ENCODE measurements at places on chromosomes 11 and 22.

DNA sequence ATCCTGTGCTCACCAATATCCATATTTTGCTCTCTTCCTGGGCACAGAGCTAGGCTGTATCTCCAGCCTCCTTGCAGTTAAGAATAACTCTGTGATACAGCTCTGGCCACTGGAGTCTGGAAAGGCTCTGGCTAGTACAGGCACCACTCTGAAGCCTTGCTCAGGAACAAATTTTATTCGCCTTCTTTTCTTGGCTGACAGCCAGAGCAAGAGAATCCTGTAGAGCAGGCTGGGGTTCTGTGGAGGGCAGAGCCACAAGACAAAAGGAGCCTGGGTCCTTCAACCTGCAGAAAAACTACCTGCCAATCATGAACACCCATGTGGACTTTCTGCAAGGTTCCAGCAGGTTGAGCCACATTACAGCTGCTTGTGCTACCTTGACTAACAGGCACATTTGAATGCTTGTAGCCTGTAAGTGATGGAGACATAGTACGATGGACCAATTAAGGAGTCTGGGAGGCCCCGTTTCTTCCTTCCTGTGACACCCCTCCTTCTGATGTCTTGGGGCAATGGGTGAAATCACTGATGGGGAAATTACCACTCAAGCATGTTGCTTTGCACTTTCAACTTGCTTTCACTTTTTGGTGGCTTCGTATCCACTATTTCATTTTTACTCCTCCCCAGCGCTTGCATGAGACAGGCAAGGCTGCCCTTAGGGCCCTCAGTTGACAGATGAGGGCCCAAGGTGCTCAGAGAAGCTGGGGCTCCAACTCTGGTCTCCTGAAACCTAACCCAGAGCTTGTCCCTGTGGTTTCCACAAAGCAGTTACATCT is 267.2 kb upstream of the SYN3 start:
- DNase-seq = no peak

- DNase-seq = no peak
These were observed 27.8 kb upstream of the AMOTL1 start for GRCh38 chr11:94740083-94741021.

DNA sequence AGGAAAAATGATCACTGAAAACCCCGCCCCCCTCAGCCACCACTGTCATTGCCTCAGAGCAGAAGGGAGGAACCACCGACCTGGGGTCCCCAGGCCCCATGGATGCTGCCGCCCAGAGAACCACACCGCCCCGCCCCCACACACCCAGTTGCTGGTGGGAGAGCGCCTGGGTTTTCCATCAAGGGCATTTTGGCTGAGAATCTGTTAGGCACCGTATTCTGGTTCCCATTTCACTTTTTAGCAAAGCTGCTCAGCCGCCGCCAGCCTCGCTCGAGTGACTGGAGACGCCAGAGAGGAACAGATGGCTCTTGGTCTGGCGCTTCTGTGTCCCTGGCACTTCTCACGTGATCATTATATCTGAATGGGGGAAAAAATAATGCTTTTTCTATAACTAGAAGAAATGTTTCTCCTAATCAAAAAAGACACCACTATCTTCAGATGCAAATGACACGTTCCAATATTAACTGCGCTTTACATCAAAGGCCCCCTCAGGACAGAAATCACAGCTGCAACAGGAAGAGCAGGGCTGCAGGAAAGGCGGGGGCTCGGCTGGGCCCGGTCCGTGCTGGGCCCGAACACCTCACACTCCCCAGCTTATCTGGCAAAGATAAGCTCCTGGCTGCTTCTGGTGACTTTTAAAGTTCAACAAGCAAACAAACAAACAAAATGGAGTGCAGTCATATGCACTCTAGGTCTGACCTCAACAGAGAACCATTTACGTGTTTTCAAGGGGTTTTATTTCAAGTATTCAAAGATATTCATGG is 149.8 kb downstream of the MPPED1 start:
- no peak for DNase-seq

DNA sequence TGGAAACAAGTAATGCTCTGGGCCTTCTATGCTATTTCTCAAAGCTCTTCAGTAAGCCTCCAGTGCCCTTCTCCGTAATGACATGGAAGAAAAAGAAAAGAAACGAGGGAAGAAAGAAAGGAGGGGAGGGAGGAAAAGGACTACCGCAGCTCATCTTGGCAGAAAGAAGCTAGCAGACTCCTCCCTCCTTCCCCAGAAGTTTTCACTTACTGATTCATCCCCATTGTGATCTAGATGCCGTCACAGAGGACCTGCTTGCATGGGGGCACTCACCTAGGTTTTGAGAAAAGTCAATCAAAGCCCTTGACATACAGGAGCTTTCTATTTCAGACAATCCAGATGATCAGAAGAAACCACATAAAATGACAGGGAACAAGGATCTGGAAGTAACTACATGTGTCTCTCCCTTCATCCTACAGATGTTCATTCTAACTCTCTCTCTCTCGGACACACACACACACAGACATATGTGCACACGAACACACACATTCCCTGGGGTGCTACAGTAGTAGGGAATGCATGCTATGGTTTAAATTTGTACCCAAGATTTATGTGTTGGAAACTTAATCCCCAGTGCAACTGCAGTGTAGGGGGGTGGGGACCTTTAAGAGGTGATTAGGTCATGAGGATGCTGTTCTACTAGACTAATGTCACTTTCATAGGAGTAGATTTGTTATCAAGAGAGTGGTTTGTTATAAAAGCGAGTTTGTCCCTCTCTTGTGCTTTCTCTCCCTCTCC is 37.6 kb upstream of the RCN1 start:
- DNase-seq = no peak

DNA sequence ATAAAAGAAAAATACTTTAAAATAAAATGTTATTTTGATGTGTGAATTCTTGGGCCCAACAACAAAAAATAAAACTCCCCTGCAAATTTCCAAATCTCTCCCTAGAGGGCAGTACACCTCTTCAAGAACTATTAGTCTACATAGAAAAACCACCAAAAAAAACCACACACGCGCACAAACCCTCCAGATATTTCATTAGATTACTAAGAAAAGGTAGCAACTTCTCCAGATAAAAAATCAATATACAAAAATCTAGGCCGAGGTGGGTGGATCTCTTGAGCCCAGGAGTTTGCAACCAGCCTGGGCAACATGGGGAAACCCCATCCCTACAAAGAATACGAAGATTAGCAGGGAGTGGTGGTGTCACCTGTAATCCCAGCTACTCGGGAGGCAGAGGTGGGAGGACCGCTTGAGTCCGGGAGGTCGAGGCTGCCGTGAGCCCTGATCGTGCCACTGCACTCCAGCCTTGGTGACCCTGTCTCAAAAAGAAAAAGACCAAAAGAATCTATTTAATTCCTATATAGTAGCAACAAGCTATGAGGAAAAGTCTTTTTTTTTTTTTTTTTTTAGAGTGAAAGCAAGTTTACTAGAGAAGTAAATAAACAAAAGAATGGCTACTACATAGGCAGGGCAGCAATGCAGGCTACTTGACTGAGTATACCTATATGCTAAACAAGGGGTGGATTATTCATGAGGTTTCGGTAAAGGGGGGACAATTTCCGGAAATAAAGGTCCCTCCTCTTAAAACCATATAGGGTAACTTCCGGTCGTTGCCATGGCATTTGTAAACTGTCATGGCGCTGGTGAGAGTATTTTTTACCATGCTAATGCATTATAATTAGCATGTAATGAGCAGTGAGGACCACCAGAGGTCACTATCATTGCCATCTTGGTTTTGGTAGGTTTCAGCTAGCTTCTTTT is 13.1 kb downstream of the B3GNT6 start:
- DNase-seq = peak; percentile 38

GRCh38 chr11:109680127-109680526 is 258.1 kb downstream of the C11orf87 start:
- DNase-seq = no peak

DNA sequence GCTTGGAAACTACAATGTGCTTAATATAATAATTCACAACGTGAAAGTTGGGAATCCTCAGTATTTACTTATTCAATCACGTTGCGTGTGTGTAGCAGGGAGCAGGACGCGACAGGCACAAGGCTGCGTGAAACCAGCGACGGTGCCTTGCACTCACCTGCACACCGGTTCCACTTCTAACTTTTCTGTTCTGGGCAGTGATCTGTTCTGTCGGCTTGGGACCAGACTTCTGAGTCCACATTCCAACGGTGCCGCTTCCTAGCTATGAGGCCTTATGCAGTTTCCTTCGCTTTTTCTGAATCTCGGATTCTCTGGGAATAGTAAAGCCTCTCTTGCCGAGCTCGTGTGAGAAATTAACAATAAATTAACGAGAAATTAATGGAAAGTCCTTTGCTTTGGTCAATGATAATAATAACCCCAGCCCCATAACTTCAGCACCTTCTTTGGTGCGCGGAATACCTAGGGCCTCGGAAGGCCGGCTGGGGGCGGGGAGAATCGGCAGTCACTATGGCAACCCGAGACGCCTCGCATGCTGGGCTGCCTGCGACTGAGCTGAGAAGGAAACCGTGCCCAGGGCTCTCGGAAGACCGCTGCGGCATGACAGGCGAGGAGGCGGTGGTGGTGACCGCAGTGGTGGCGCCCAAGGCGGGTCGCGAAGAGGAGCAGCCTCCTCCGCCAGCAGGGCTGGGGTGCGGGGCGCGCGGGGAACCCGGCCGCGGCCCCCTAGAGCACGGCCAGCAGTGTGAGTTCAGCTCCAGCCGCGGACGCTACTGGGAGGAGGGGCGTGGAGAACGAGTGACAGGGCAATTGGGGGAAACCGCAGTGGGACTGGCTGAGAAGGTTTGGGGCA is at the start of gene C11orf97:
Gene C11orf97 (plus strand): TSS at position 530 of the 850 bp plus-strand sequence. CDS start 68 bp downstream, at position 598.
- no peak for DNase-seq

DNA sequence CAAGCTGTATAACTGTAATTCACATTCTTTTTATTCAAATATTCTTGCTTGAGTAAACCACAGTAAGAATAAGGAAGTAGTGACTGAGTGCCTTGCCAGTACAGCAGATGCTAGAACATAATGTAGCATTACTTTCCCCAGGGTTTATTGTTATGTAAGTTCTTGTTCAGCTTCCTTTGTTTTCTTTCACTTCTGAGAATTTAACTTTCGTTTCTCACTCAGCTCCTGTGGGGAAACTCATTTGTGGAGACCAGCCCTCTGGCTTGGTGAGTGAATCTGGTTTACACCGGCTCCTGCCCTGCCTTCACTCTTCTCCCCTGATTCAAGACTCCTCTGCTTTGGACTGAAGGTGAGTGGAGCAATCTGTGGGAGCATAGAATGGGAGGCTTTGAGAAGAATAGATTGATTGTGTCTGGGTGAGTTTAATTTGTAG is at the start of gene TRIM22:
Gene TRIM22 (plus strand): TSS at position 240 of the 433 bp plus-strand sequence. CDS start 6,443 bp downstream, outside the sequence.
- no peak for DNase-seq

DNA sequence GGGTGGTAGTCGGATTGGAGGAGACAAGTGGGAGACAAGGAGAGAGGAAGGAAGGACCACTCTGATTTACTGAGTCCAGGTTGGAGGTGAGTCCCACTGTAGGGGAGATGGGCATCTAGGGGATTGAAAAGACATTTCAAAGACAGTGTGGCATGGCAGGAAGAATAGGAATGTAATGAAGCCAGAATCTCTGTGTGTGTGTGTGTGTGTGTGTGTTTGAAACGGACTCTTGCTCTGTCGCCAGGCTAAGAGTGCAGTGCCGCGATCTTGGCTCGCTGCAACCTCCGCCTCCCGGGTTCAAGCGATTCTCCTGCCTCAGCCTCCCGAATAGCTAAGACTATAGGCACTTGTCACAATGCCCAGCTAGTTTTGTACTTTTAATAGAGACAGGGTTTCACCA is 4.2 kb upstream of the CSDC2 start:
- DNase-seq = no peak

GRCh38 chr22:50236731-50237409 is 8.0 kb downstream of the TUBGCP6 start:
- DNase-seq = no peak

DNA sequence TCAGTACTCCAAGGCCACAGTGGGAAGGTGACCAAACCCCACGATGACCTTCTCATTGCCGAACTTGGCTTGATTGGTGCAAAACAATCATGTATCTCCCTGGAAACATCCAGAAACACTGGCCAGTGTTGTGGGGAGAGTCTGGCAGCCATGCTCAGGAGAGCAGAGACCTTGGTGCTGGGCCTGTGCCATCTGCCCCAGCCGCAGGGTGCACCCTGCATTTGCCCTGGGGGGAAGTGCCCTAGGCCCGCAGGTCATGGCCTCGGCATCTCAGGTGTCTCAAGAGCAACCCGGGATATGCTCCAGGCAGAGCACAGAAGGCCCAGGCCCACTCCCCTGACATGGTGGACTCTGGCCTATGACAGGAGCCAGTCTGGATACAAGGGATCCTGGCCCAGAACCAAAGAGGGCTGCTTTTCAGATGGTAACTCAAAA is 23.7 kb downstream of the ARVCF start:
- DNase-seq = no peak

DNA sequence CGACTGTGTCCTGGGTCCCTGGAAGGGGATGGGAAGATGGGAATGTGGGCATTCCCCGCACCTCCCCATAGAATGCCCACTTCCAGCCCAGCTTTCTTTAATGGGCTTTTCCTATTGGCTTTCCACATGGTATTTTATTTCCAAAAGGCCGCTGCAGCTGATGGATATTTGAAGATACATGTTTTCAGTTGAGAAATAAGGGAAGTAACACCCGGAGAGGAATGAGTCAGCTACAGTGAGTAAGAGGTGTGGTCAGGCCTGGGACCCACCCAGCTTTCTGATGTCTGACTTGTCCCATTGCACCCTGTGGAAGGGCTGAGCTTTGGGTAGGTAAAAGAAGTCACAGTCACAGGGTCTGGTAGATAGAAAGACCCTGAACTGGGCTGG is 476.9 kb downstream of the MIAT start:
- no peak for DNase-seq

DNA sequence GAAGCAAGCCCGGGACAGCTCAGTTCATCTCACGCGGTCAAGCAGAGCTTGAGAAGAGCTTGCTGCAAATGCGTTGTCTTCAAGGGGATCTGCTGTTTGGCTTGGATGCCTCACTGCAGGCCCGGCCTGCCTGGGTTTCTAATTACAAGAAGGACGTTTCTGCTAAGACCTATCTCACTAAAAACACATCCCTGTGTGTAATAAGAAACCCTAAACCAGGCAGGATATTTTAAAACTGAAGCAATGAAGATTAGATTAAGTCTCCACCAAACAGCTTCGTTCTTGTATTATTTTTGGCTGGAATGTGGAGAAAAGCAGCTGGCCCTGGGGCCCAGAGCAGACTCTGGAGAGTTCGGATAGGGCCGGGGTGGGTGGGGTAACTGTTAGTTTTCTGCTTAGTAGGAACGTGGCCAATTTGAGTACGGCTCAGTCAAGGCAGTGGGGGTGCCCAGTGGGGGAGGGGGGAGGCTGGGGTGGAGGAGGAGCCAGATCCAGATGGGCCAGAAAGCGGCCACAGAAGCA is 6.0 kb downstream of the PKNOX2 start:
- no peak for DNase-seq

DNA sequence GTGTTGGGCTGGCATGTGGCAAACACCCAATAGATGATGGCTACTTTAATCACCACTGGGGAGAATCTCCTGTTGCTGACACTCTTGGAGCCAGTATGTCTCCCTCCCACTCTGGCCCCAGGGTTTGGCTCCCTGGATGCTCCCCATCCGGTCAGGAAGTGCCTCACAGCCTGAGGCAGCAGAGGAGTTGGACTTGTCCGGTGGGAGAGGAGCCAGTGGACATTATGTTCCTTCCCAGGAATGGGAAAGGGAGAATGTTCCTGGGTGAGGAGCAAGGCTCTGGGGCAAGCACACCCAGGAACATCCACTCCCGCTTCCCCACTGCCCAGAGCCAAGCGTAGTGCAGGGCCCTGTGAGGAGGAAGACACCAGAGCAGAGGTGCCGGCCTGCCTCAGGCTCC is 84.6 kb upstream of the NAV2 start:
- DNase-seq = no peak

- no peak for DNase-seq
These were observed 87.0 kb upstream of the CRYBB3 start for GRCh38 chr22:25112538-25113253.

GRCh38 chr22:45885171-45885840 is 91.7 kb downstream of the WNT7B start:
- no peak for DNase-seq

GRCh38 chr11:78828676-78829075 is 254.0 kb upstream of the NARS2 start:
- no peak for DNase-seq

Measured in NCI-H187 (cell line).